Muscle of arm (tissue), 14 donors: ENCODE measurements at places on chromosomes 3 and 15.

- DNase-seq, result no peak
Measured at GRCh38 chr3:123338620-123339061, 110.2 kb downstream of the ADCY5 start.

DNA sequence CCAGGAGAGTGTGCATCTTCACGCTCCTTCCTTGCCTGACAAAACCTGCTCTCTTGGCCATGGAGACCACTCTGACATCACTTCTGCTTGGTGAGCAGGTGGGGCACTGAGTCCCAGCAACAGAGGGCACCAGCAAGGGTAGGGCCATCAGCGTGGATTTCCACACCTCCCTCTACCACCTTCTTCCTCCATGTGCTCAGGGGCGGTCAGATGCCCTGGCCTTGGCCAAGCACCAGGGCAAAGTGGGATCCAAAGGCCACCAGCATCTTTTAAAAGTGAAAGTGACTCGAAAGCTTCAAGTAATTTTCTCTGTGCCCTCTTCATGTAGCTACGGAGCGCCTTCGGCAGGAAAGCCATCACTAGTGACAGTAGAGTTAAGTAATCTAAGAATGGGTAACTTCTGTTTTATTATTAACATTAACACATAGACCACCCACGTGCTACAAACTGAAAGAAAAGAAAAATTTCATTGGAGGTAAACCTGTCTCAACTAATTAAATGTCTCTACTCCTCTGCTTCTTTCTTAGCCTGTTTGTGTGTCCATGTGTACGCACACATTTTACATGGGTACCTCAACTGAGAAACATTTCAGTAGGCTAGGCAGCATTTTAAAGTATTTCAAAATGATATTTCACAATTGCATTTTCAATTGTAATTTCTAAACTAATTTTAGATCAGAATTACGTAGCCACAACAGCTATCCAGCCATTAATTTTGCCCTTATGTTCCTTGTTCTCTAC, 57.9 kb downstream of the CHSY1 start:
- no peak for DNase-seq

DNA sequence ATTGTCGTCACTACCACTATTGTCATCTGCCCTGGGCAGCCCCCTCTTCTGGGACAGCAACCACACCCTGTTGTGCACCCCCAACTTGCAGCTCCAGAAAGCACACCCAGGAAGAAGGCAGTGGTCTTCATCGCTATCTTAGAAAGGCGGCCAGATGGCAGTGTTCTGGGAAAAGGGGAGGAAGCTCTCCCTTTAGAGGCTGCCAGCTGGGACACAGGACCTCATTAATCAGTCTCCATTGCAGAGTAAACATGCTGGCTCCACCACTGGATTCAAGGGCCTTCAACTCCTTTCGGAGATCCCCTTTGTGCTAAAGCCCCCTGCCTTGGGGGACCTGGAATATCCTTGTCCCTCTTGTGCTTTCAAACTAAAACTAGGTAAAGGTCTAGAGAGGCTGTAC, 199.3 kb upstream of the LINGO1 start:
- no peak for DNase-seq

- no peak for DNase-seq
Measured at GRCh38 chr3:28948685-28949084, 332.2 kb upstream of the RBMS3 start.

DNA sequence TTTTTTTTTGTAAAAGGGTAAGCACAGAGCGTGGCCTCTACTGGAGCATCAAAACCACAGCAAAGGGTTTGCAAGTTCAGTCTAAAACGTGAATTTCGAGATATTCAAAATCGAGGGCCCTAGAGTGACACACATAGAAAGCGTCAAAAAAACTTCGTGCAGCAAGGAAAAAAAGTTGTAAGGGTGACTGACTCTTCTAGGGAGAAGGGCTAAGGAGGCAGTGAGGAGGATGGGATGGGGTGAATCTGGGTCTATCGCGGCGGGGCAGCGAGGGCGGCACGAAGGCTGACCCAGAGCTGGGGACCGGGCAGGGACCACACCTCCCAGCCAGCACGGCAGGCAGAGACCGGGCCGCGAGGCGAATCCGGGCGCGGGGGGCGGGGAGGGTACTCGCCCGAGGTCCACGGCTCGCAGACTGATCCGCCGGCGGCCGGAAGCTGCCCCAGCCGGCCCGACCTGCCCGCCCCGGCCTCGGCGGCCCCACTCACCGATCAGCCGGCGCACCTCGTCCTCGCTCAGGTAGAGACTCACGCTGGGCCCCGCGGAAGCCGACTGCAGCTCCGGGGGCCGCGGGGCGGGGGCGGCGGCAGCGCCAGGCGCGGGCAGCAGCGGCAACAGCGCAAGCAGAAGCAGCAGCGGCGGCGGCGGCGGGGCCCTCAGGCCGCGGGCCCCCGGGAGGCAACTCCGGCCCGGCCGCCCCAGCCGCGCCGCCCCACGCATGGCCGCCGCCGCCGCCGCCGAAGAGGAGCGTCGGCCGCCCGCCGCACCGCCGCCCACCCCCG, 533 bp downstream of the RYK start:
- DNase-seq, result no peak

- no peak for DNase-seq
Measured at GRCh38 chr15:78855746-78856145, 16.9 kb upstream of the MORF4L1 start.

DNA sequence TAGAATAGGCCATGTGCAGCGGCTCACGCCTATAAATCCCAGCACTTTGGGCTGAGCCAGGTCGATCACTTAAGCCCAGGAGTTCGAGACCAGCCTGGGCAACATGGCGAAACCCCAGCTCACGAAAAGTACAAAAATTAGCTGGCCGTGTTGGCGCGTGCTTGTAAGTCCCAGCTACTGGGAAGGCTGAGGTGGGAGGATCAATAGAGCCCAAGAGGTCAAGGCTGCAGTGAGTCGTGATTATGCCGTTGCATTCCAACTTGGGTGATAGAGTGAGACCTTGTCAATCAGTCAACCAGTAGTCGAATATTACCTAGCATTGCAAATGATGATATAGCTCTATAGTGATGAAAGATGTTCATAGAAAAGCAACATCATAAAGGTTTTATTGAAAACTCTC, 51.9 kb downstream of the USP8 start:
- no peak for DNase-seq

GRCh38 chr3:145307272-145307671, 853.7 kb downstream of the PLOD2 start:
- DNase-seq, result no peak

DNA sequence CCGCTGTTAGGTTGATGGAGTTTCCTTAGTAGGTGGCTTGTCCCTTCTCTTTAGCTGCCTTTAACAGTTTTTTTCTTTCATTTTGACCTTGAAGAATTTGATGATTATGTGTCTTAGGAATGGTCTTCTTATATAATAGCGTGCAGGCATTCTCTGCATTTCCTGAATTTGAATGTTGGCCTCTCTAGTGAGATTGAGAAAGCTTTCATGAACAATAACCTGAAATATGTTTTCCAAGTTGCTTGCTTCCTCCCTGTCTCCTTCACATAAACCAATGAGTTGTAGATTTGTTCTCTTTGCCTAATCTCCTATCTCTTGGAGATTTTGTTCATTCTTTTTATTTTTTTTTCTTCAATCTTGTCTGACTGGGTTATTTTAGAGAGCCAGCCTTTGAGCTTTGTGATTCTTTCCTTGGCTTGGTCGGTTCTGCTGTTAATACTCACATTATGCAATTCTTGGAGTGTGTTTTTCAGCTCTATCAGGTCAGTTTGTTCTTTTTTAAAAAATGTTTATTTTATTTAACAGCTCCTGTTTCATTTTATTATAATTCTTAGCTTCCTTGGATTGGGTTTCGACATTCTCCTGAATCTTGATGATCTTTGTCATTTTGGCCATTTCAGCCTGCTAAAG, 627.9 kb downstream of the SI start:
- DNase-seq, result no peak
